CD4-positive, alpha-beta T cell (primary cell): ENCODE measurements at places on chromosomes 6 and 20.

- no peak for DNase-seq
Measured at GRCh38 chr20:43981540-43981939, 66.9 kb downstream of the TOX2 start.

GRCh38 chr6:153058909-153059308 is 56.4 kb upstream of the MTRF1L start:
- DNase-seq, result no peak

DNA sequence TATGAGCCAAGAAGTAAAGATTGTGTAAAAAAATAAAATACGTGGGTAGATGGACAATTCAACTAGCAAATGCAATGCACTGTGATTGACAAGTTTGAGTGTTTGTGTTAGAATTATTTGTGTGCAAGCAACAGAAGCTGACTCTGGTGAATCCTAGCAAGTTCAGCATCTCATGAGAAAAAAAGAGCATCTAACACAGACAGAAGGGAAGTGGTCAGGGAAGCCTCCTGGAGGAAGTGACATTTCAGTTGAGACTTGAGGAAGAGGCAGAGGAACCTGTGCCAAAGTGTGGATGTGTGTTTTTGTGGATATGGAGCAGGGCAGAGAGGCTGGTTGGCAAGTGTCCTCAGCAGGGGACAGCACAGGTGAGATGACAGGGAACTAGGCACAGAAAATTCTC is 248.7 kb downstream of the ZNF217 start:
- DNase-seq, result no peak

DNA sequence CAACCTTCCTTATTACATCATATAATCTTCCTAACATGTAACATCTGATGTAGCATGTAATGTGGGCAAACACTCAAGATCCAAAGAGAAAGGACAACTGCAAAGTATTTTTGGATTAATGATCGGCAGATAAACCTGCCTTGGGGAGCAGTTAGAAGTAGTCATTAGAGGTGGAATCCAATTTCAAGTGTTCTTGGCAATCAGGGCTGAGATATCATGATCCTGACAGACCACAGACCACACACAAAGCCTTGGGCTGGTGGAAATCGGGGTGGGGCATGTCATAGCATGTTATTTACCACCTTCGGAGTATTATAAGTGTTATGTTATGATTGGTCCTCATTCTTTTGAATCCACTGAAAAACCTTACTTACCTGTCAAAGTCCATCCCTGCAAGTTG is 16.3 kb downstream of the NCOA5 start:
- DNase-seq, result no peak

GRCh38 chr6:47352194-47352920 is 42.7 kb upstream of the TNFRSF21 start:
- no peak for DNase-seq

- no peak for DNase-seq
Measured at GRCh38 chr6:82111114-82111513, 136.4 kb downstream of the IBTK start.

DNA sequence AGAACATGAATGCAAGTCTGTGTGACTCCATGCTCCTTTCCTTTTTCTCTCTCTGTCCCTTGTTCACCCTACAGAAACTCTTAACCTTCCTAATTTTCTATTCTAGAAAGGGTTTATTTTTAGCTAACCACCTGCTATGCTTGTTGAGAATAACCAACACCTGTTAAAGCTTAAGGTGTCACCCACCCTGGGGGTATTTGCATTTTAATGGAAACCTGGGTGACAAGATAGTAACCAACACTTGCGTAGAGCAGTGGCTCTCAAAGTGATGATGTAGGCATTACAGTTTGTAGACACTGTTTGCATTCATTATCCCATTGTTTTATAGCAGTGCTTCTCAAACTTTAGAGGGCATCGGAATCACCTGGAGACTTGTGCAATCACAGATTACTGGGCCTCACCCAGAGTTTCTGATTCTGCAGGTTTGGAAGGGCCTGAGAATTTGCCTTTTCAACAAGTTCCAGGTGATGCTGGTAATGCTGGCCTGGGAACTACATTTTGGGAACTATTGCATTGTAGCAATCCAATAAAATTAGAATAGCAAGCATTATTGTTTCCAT is 114.4 kb upstream of the ARMC2 start:
- DNase-seq, result no peak

DNA sequence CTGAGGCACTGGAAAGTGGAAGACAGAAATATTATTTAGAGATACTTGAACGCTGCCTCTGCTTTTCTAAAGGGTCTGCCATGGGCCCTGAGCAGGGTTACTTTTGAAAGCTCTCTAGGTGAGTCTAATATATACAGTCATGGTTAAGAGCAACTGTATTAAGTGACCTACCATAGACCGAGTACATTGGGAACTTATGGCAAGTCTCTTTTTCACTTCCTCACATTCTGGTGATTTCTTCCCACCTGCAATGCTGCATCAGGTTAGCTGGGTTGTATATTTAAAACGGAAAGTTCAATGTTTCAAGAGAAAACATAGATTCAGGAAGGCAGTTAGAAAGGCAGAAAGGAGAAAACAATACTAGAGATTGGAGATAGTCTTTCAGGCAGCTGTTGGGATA is 154.7 kb downstream of the PHF3 start:
- DNase-seq, result no peak

GRCh38 chr6:14543971-14544585 is 426.5 kb downstream of the CD83 start:
- DNase-seq, result no peak
